T-helper 2 cell (primary cell): ENCODE measurements at places on chromosomes 12 and 14.

GRCh38 chr12:29110506-29111442 lies 38.3 kb upstream of the FAR2 start:
- DNase-seq = no peak

DNA sequence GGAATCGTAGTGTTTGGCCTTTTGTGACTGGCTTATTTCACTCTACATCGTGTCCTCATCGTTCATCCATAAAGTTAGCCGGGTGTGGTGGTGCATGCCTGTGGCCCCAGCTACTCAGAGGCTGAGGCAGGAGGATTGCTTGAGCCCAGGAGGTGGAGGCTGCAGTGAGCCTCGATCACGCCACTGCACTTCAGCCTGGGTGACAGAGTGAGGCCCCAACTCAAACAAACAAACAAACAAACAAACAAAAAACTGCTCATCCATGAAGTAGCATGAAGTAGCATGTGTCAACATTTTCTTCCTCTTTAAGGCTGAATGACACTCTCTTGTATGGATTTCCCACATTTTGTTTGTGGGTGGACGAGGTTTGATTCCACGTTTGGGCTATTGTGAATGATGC lies 44.0 kb upstream of the MEG3 start:
- no peak for DNase-seq

DNA sequence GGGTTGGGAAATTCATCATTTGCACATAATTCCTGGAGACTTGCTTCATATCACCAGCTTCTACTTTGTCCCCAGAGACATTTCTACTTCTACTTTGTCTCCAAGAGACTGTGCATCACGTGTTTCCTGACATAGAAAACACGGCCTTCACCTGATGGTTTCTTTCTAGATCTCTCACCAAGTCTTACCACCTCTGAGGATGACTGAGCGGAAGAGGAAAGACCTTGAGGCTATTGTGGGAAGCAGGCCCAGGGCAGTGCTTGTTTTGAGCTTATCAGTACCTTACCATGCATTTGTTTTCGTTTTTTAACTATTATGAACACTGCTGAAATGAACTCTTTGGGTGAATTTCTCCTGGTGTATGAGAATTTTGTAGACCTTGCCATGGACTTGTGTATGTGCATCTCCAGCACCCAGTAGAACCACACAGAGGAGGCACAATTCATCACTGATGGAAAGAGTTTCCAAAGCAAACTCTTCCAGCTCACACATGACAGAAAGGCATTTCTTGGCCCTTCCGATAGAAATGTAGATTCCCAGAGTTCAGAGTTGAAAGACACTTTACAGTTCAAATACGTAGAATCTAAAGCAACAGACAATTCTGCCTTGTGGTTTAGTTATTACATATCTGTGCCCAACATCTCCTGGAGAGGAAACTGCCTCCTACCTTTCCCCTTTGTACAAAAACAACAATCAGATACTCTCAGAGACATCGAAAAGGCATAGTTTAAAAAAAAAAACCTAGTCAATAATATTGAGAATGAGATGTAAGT lies 434.7 kb downstream of the FUT8 start:
- DNase-seq = peak; percentile 84

GRCh38 chr12:1206118-1206734 lies 215.2 kb downstream of the ERC1 start:
- DNase-seq = no peak

- no peak for DNase-seq
These were observed 293.0 kb upstream of the TBX3 start for GRCh38 chr12:114976959-114977358.

DNA sequence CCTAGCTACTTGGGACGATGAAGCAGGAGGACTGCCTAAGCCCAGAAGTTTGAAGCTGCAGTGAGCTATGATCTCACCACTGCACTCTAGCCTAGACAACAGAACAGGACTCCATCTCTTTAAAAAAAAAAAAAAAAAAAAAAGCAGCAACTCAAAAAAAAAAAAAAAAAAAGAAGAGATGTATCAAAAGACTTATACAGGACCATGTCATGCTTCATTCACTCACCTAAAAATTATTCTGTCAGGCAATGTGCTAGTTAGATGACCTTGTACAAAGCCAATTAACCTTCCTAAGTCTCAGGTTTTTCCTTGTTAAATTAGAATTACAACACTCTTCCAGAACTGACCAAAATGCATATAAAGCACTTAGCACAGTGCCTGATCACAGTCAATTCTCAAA lies 50.9 kb downstream of the BAZ1A start:
- DNase-seq = no peak

- no peak for DNase-seq
These were observed 108.9 kb upstream of the MYL2 start for GRCh38 chr12:111029305-111029704.

DNA sequence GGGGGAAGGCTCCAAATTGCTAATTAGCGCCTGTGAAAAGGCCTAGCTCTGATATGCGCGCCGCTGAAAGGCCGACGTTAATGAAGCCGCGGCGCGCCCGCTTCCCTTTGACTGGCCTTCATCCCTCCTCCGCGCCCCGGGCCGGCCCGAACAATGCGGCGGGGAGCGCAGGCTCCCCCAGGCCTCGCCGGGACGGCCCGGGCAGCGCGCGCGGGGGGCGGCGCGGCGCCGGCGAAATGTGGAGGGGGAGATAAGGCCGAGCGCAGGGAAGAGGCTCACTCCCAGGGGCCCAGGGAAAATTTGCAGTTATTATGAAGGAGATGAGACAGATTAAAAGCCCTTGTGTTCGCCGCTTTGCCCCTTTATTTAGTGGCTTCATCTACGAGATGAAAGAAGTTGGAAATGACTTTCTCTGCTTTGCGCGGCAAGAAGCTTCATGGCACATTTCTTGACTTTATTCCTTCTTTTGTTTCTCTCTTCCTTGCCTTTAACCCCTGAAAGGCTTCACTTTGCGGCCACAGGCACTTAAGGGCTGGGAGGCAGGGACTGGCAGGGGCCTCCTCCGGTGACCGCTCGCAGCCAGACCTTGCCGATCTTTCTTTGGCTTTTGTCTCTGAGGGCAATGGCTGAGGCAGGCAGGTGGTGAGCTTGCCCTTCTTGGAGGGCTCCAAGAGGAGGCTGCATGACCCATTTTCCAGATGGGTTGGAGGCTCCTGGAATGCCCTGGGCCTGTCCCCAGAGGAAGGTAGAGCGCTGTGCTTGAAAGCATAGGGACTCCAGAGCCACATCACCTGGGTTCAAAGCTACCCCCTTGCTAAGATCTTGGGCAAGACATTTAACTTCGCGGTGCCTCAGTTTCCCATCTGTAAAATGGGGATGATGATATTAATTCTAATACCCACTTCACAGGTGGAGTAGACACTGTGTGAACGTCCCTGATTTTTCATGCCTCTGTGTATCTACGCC lies 12.7 kb upstream of the GPATCH2L start:
- no peak for DNase-seq

GRCh38 chr12:68901145-68901544 lies 31.8 kb downstream of the CPM start:
- DNase-seq = no peak

DNA sequence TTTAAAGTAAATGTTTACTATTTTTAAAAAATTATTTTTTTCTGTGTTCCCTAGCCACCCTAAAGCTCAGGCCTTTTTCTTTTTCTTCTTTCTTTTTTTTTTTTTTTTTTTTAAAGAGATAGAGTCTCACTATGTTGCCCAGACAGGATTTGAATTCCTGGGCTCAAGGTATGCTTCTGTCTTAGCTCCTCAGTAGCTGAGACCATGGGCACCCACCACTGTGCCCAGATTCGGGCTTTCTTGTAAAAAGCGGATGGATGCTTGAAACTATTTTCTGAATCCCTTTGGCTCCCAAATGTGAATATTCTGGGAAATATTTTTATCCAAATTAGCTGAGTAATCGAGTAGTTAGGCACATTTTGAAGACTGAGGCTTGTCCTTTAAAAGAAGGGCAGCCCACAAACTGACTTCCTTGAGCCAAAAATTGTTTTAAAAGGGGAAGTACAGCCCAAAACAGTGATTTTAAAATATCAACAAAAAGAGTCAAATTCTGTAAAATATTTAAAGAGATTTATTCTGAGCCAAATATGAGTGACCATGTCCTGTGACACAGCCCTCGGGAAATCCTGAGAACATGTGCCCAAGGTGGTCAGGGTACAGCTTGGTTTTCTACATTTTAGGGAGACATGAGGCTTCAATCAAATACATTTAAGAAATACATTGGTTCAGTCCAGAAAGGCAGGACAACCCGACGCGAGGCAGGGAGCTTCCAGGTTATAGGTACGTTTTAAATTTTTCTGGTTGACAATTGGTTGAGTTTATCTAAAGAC lies 28.8 kb upstream of the HIGD1C start:
- no peak for DNase-seq

DNA sequence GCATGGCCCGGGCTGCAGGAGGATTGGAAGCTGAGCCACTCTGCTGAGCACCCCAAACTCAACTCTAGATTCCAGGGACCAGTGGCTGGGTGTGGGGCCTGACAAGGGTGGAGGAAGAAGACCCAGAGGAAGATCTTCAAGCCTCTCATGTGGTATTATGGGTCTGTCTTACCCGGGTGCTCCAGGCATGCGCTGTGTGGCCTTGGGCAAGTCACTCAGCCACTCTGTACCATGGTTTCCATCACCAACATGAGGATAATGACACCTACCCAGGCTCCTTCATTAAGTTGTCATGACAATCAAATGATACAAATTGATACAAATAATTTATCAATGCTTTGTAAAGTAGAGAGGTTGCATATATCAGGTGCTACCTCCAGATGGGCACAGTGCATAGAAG lies 41.2 kb downstream of the SMUG1 start:
- no peak for DNase-seq

DNA sequence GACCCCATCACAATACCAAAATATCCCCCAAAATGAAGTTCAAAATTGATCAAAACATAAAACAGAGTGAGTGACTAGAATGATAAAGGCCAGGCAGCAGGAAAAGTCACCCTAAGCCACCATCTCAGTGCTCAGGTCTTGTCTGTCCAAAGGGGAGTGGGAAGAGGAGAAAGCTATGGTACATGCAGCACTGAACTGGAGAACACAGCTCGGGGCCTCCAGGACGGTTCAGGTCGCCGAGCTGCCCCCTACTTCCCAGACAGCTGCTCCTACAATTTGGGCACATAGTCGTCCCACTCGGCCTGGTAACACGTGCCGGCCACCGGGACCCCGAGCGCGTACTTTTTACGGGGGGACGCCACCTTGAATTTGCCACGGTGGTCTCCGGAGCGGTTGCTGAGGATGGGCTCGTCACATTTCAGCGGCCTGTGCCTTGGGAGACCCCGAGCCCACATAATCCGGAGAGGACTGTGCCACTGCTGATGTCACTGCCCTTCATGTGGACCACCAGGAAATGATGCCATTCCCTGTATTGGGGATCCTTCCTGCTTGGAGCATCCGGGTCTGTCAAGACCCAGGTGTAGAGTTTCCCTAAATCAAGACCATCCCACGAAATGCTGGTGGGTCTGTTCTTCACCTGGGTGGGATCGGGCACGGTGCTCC lies 31.6 kb downstream of the AK7 start:
- DNase-seq = no peak

DNA sequence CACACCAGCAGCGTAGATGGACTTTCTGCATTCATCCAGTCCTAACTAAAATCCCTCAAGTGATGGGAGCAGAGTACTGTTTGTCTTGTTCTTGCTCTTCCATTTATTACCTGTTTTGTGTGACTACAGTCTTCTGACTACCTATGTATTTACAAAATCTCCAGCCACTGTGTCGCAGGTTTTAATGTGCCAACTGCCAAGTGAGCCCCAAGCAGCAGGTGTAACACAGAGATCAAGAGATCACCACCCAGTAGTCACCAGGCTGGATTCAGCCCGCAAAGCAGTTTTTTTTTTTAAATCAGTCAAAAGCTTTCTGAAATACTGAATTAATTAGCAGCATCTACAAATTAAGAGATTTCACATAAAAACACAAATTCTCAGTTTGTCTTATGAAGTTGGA lies 724.1 kb upstream of the USP15 start:
- no peak for DNase-seq

DNA sequence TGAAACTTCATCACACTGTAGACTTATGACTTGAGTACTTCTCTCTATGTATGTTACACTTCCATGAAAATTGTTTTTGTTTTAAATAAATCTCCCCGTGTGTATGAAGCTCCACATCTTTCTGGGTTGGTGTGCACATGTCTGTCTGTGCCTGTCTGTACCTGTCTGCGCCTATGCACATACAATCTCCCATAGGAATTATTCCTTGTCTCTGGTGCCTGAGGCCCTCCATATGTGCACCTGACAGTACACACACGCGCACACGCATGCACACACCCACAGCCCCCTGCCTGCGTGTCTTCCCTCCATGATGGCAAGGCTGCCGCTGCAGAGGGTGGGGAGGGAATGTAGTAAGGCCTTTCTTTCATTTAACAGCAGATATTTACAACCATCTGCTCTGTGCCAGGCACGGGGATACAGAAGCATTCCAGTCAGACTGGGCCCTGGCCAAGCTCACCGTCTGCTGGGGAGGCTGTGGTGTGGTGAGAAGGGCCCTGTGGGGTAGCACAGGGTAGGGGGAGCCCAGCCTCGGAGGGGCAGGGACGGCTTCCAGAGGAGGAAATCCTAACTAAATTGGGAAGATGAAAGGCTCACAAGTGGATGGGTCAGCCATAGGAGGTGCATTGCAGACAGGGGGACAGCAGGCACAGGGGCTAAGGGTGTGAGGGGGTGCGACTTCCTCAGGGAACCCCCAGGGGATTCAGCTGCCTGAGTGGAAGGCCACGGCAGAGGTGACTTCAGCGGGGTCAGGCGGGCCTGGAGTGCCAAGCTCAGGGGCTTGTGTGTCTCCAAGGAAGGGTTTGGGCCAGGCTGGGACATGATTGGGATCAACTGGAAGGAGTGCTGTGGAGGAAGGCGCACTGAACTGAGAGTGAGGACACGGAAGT lies 26.1 kb downstream of the KRT8 start:
- DNase-seq = no peak
